Sciatic nerve (tissue), 2 donors: ENCODE measurements at places on chromosomes 3 and 15. TPM values are rescaled to one million over a fixed set of nuclear protein-coding genes. Genes with fewer than 3 reads are reported as not detected.
A peak's percentile ranks its signal among the peaks of the same experiment; 100 is the strongest.

GRCh38 chr3:99366663-99367429 lies 271.5 kb upstream of the COL8A1 start:
- no peak for DNase-seq

DNA sequence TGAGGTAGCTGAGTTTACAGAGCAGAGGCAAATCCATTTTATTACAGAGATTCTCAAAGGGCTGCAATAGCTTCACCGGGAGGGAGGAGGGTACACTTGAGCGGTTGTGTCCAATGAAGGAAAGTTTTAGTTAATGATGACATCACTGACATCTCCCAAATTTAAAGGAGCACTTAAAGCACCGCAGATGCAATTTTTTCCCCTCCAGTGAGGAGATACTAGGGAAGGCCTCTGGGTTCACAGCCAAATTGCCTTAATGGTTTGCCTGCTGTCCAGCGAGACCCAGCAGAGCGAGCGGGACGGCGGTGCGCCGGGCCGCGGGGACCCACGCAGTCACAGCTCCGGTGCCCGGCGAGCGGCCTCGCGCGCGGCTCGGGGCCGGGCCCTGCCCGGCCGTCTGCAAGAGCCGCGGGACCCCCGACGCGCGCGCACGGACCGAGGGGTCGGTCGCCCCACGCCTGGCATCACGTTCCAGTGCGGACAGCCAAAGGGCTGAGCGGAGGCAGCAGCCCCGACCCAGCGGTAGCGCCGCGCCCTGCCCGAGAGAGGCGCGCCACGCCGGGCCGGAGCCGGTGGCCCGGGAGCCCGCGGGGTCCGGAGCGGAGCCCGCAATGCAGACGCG lies 160.5 kb upstream of the CHRNA7 start:
- no peak for DNase-seq

DNA sequence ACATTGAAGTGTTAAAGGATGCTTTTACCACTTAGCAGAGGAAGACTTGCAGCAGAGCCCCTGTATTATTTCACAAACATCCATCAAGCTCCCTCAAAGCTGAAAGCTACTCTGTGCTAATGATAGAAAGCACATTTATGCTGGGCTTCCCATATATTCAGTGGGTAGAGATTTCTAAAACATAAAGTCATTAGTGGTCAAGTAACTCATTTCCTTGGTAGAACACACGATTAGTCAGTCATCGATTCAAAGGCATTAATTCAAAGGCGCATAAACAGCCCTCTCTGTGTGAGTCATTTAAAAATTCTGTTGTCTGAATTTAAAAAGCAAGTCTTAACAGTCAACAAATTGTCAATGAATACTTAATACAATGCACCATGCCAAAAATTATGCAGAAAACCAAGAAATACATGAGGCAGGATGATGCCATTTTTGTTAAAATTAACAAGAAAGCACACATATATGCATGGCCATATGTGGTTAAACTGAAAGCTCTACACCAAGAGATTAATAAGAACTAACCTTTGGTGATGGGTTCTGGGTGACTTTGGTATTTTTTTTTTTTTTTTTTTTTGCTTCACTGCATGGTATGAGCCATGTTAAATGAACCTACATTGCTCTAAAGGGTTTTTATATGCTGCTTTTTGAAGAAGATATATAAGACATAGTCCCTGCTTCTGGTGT lies 61.7 kb downstream of the LDHAL6B start:
- no peak for DNase-seq

DNA sequence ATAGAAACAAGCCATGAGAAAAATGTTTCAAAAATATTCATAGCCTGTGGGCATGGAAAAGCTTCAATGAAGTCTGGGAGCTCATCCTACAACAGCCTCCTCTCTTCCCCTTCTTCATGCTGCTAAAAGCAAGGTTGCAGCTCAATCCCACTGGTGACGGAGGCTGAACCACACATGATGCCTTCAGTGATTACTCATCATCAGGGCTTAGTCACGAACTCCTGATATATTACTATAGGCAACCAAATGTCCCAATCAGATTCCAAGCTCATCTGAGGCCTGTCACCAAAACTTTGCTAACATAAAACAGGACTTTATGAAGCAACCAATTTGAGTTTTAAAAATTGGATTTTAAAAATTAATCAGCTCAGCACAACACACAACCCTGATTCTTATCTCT lies 24.0 kb upstream of the SLC24A5 start:
- DNase-seq, result no peak

GRCh38 chr15:59059076-59059597 lies 45.8 kb upstream of the CCNB2 start:
- DNase-seq, result no peak

DNA sequence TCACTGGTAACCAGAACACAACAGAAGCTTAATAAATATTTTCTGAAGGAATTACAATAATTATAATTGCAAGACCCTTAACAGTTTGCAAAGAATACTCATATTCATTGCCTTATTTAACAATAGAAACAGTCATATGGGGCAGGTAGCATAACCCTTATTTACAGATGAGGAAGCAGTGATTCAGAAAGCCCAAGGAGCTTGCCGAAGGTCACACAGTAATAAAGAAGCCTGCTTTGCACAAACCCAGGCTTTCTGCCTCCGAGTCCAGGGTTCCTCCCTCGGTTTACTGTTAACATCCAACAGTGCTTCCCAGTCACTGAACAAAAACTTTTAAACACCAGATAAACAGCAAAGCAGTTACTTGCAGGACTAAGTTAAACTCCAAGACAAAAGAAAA lies 35.3 kb downstream of the SRGAP3 start:
- DNase-seq, result no peak

- no peak for DNase-seq
Measured at GRCh38 chr3:108018552-108018951, 72.3 kb downstream of the CD47 start.

DNA sequence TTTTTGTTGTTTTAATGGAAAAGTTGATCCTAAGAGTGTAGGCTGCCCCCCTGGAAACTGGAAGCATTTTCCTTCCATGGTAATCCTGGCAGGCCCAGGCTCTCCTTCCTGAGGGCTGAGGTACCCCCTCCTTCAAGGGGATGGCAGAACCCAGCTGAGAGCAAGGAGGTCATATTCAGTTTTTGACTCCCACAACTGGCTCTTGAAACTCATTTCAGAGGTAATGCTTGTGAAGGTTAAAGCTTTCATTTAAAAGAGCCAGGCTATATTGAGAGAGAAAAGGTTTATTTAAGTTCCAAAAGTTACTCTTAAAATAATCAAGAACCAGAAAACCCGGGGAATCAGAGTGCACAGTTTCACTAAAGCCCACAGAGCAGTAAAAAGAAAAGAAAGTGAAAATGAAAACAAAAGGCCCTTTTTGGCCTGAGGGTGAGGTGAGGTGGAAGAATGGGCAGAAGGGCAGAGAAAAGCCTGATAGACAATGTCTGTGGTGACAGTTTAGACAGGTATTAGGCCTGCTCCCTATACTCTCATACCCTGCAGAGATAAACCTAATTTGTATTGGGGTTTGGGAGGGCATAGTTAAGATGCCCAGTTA lies 47.0 kb upstream of the RBP1 start:
- no peak for DNase-seq

DNA sequence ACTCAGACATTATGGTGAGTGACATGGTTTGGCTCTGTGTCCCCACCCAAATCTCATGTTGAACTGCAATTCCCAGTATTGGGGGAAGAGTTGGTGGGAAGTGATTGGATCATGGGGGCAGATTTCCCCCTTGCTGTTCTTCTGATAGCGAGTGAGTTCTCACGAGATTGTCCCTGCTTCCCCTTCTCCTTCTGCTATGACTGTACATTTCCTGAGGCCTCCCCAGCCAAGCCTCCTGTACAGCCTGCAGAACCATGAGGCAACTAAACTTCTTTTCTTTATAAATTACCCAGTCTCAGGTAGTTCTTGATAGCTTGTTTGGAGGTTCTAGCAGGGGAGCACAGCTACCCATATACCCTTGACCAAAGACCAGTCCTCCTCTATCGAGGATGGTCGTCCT lies 45.9 kb downstream of the ADAM10 start:
- no peak for DNase-seq

GRCh38 chr15:71511796-71512681 lies 298.3 kb upstream of the NR2E3 start:
- DNase-seq, result no peak

- no peak for DNase-seq
Measured at GRCh38 chr3:8793242-8793641, 23.8 kb upstream of the OXTR start.

DNA sequence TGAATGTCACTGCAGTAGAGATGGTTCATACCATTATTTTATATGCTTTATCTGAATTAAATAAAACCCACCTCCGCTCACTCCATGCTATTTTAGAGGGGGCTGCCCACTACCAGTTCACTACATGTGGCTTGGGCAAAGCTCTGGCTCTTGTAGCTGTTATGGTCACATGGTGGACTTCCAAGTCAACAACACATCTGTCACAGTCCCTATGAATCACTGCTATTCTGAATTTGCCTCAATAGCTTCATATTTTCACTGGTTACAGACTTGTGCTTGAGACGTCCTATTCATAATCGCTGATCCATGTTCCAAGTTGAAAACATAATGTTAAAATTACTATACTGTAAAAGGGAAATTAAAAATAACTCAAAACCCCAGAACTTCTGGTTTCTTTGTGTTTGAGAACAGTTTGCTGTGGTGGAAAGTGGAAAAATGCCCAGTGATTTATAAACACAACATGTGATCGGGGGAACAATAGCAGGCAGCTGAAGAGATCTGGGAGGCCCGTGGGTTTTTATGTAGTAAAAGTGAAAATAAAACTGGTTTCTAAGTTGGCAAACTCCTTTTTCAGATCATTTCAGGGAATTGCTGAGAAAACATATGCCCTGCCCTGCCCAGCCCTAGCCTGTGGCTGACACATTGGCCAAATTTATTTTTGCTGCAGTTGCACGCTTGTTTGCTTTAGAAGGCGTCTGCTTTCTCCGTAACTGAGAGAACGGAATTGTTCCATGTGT lies 128.8 kb upstream of the PRR23C start:
- no peak for DNase-seq

LTF gene
- total RNA-seq, result 11.3 TPM

DNA sequence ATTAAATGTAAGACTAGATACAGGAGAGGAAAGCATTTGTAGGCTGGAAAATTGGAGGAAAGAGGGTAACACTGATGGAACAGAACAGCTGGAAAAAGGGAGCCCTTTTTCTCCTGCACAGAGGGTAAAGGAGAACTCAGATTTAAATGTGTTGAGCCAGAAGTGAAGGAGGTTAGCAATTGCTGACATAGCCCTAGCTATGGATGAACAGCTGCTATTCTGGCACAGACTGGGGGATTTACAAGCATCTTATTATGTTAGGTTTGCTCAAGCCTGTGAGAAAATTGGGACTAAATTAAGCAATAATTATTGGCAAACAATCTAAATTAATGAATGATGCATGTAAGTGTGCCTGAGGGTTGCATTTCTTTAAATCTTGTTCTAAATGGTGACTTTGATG lies 40.6 kb upstream of the PRR20G start:
- DNase-seq, result no peak

- DNase-seq, result no peak
Measured at GRCh38 chr15:51883271-51883837, 53.9 kb downstream of the TMOD3 start.

LEKR1 gene
- 1.9 TPM for total RNA-seq

DNA sequence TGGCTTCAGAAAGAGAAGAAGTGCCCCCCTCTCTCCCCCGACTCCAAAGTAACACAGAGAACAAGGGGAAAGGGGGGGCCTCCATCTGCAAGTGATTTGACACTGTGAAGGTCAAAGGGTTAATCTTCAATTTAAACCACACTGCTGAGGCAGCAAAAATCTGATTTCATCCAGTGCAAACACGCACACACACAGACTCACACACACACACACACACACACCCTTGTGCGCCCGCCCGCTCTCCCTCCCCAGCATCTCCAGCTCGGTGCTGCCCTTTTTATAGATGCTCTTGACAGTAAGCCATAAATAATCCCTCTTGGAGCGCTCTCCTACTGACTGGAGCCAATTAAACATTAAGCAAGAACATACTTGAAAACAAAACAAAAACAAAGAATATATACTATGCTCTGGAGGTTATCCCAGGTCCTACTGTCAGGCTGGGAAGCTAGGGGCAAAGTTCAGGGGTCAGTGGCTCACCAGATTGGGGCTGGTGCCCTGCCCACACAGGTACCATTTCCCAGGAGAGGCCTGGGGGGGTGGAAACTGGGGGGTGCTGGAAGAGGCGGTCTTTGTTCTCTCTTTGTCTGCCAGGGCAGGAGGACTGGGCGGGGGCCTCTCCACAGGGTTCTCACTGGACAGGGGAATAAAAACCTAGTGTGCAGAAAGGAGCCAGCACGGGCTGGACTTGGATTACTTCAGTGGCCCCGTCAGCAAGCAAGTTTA lies 16.3 kb downstream of the BMF start:
- DNase-seq, result peak; percentile 79

SLC2A2 gene
- total RNA-seq, result not detected

LCMT2 gene
- 6.9 TPM for total RNA-seq

C3orf20 gene
- 0.18 TPM for total RNA-seq

DNA sequence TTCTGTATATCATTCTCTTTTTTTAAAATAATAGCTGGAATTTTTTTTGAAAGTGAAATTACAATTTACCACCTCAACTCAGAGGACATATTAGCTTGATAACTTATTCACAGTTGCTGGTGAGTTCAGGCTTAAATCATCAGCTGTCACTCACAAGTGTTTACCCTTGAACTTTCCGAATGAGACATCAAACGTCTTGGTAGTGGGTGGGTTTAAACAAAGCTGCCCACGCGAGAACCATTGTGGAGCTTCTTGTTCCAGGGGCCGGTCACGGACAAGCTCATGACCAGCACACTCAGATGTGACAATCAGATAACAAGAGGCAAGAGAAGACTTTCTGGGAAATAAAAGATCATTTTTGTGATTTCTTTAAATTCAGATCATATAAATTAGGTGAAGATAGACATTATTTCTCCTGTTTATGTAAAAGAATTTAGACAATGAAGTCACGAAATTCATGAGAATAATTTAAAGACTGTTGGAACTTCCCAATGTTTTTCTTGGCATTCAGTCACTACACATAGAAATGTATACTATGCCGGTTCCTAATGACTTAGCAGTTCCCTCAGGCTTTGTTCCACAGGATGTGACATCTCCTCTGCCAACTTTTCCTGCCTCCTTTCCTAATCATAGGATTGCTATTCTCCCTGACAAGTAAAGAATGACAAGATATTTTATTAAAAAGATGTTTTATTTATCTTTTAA lies 29.3 kb downstream of the BTD start:
- no peak for DNase-seq

GRCh38 chr15:70799667-70800450 lies 36.5 kb upstream of the UACA start:
- DNase-seq, result no peak

GRCh38 chr15:92316586-92317295 lies 76.9 kb upstream of the ST8SIA2 start:
- no peak for DNase-seq

SLC27A2 gene
- 0.36 TPM for total RNA-seq

PGBD4 gene
- total RNA-seq, result 1.9 TPM

PDCD7 gene
- total RNA-seq, result 29.6 TPM

DNA sequence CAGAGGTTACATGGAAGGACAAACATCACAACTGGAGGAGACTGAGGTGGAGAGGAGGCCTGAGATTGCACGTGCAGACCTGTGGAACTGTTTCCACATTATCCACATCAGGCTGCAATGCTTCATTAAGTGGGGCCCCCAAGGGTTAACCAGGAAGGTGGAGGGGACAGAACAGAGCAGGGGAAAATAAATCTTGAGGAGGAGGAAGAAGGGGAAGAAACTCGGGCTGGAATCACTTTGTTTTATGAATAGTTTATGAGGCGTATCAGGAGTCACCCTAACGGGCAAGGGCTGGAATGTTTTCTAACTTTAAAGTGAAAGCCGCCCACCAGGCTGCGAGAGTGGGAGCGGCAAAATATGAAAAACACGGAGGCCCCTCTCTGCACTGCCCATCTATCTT lies 154.9 kb downstream of the WNT5A start:
- no peak for DNase-seq

- DNase-seq, result peak; percentile 46
Measured at GRCh38 chr15:99437315-99438223, 128.2 kb upstream of the MEF2A start.
